RWPE1 (cell line): ENCODE measurements at places on chromosomes 5 and 9.

GRCh38 chr9:133845440-133845839 lies 107.3 kb upstream of the SARDH start:
- no peak for DNase-seq

- peak; percentile 63 for DNase-seq
Observed at GRCh38 chr5:16812911-16813310, 123.2 kb downstream of the MYO10 start.

DNA sequence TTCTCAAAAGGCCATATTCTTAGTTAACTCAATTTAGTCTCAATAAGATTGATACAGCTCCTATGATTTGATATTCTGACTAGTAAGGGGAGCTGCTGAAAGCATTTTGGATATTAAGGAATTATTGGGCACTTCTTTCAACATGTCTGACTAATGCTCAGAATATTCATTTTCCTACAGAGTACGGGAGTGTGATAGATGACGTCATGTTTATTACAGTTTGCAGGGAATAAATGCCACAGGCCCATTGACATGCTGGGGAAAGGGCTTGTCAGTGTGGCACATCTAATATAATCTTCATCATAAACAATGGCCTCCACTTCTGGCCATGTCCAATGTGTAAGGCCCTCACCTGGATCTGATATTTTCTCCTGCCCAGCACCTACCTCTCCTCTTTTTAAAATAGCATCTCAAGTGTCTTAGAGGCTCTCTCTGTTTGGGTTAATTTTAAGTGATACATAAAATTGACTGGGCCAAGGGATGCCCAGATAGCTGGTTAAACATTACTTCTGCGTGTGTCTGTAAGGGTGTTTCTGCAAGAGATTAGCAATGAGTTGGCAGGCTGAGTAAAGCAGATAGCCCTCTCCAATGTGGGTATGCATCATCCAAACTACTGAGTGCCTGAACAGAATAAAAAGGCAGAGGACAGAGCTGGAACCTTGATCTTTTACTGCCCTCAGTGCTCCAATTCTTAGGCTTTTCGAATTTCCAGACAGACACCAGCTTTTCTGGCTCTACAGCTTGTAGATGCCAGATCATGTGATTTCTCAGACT lies 99.3 kb downstream of the SLC24A2 start:
- peak; percentile 36 for DNase-seq

GRCh38 chr9:101840694-101841188 lies 102.3 kb upstream of the GRIN3A start:
- no peak for DNase-seq

DNA sequence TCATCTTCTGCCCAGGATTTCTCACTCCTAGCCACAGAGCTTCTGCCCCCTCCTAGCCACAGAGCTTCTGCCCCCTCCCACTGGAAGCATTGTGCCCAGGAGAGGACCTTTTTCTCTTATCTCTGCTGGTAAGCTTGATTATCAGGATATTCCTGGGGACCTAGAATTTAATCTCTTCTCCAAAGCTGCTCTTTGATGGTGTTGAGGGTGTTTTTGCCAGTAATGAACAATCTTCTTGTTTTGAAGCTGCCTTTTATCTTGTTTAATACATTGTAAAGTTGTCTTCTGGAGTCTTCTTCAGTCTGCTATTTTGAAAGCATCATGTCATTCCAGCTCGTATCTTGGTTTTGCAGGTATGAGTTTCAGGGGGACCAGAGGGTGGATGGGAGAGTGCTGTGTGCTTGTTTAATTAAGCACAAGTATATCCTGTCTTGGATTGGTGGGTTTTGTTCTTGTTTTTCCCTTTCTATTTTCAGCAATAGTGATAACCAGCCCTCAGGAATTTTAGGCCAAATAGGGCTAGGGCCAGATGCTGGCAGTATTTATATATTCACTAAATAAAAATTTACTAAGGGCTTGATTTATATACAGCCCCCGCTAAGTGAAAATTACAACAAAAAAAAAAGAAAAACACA lies 214.0 kb upstream of the DMRT1 start:
- no peak for DNase-seq

DNA sequence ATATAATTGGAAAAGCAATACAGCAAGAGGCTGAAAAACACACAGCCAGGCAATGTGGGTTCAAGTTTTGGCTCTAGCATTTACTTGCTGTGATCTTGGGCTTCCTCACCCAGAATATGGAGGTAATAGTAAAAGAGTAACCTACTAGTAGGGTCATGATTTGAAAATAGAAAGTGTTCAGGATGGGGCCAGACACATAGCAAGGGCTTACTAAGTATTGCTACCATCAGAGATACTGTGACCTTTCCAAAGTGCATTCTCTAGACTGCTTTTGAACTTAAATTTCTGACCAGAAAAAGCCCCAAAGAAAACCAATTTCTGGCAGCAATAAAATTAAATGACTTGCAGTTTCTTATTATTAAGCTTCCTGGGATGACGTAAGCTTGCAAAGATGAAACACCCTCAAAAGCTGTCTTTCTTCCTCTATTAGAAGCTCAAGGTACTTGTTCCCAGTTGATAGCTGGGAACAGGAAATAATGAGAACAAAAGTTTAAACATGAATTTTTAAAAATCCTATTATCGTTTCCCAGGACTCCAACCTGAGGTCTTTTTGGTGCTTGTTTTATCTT lies 20.3 kb downstream of the SLC45A2 start:
- no peak for DNase-seq

DNA sequence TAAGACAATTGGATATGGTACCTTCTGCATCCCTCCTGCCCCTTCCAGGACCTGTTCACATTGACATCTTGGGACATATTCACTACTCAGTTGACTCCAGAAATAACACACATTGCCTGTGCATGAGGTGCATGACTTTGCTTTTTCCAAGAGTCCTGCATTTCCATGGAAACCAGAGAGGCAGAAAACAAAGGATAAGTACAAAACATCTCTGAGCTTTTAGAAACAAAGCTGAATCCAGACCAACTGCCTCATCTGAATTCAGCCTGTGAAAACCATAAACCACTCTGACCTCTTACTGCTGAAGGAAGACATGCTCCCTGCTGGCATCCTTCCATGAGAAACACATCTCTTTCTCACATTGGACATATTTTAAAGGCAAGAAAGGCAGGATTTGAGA lies 695.1 kb downstream of the TAF11L14 start:
- no peak for DNase-seq

GRCh38 chr5:58885260-58885659 lies 302.4 kb downstream of the RAB3C start:
- no peak for DNase-seq

DNA sequence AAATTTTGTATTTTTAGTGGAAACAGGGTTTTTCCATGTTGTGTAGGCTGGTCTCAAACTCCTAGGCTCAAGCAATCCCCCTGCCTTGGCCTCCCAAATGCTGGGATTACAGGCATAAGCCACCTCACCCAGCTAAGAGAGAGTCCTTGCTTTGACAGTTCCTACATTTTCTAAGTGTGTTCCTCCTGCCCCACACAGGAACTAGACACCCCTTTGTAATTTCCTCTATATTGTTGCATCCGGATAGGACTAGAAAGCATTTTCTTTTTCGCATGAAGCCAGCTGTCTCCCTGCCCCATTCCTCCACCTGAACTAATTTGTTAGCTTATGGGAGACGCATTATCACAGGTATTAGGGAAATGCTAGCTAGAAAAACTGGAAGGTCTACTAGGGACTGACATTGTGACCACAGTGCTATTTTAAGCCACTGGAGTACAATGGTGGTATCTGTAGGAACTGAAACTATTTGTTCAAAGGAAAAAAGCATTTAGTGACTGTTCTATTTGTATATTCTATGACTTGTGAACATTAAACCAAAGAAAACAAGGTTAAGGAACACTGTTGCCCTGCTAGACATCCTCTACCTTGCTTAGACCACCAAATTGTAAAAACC lies 214.1 kb downstream of the SMARCA2 start:
- DNase-seq, result no peak

DNA sequence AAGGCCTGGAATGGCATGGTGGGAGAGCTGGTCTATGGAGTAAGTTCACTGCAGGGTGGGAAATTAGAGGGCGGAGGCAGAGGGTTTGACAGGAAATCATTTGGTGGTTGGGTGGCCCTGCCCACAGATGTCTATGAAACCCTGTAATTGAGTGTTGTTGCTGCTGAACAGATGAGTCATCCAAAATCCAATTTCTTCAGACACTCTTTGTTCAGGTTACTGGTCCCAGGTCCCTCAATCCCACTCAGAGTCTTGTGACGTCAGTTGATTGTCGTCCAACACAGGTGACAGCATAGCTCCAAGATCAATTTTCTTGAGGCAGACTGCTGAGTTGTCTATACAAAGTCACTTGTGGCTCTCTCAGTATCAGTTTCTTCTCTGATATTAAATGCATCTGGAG lies 208.6 kb downstream of the GRIA1 start:
- DNase-seq, result no peak

DNA sequence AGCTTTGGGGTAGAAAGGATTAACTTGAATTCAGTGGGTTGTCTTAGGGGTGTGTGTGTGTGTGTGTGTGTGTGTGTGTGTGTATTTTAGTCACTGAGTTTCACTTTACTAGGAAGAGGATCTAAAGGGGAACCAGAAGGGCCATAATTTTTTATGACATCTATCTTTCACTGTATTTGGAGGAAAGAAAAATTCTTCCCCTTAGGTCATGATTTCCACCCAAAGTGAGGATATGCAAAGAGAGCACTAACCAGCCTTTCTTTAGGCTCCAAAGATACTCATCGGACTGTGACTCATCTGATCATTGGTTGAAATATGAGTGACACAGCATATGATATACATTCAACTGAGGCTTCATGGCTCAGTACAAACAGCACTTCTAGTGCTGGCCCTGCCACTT lies 75.2 kb upstream of the RASGRF2 start:
- no peak for DNase-seq

GRCh38 chr5:1156033-1156753 lies 44.3 kb upstream of the SLC12A7 start:
- DNase-seq, result no peak

GRCh38 chr5:142655339-142656267 lies 30.3 kb downstream of the FGF1 start:
- peak; percentile 87 for DNase-seq

GRCh38 chr5:119397518-119398380 lies 41.9 kb downstream of the TNFAIP8 start:
- peak; percentile 73 for DNase-seq

GRCh38 chr5:139186261-139186660 lies 11.9 kb downstream of the SIL1 start:
- DNase-seq, result no peak

DNA sequence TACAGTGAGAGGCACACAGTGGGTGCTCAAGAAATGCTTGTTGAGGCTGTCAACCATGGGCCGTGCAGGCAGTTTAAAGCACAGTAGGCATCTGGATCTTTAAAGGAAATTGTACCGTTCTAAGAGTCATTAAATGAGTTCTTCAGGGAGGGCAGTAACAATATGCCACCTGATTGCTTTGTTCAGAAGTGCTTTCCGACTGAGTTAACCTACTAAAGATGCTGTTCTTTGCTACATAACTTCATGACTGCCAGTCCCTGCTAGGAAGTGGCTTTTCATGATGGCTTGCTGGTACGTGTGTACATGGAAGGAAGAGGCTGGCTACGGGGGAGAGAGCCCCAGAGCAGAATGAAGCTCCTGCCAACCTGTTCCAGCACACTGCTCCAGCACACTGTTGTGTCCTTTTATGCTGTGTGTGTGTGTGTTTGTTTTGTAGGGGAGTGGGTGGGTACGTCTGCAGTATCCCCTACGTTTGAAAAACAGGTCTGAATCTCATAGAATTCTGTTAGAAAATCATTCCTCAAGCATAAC lies 41.9 kb upstream of the PPP2R2B start:
- DNase-seq, result no peak

- DNase-seq, result no peak
Observed at GRCh38 chr9:76630916-76631315, 133.3 kb upstream of the PCA3 start.

DNA sequence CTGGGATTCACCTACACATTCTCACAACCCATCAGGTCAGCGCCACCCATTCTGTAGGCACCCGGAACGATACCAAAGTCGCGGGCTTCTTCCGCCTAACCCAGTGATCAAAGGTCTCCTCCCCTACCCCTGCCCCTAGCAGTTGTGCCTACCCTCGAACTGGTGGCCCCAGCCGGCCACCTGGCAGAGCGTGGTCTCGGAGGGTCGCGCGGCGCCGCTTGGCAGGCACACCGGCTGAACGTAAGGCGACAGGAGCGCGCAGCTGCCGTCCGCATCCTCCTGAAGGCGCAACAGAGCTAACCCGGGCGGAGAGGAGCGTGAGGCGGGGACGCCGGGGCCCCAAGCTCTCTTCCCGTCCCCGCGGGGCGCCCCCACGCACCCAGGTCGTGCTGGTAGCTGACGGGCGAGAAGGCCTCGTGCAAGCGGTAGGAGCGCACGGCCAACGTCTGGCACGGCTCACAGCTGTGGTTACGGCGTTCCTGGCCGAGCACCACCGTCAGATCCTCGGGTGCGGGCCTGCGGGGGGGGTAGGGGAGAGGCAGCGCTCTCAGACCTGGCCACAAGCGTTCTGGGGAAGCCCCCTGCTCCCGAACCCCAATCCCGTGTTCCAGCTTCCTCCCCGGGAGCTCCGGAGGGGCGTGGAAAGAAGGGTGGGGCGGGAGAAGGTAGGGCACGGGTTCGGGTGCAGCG lies 2.8 kb upstream of the PFN3 start:
- DNase-seq, result peak; percentile 69

- no peak for DNase-seq
Observed at GRCh38 chr9:99873943-99874584, 32.4 kb upstream of the STX17 start.

DNA sequence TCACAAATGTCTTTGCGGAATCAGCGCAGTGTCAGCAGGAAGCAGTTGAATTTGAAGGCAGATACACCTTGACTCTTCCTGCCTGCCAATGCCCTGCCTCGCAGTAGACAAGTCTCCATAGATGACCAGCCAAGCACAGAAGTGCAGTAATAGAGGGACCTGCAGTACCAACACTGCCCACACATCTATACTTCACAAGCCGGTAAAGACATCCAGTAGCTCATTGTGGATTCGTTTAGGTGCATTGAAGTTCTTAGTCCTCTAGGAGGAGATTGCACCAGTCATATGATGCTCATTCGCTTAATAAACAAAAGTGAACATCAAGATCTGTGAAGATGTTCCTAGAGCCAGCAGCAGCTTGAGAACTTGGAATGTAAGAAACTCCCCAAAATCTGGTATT lies 7.1 kb upstream of the IFNA2 start:
- no peak for DNase-seq

DNA sequence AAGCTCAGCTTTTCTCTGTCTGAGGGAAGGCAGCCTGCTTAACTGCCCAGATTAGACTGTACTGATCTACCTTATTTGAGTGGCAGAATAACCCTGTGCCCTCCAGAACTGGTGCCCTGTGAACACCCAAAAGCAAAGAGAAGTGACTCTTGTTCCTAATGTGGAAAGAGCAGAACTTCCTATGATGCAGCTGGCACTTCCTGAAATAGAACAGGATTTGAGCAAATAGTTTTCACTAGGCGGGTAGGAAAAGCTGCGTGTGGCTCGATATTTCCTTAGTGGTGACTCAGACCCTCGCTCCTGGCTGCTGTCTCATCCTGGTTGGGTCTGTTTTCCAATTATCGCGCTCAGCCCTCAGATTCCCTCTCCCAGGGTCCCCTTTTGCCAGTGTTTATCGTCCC lies 89.9 kb downstream of the SH3TC2 start:
- DNase-seq, result peak; percentile 93
